ENCODE measurements at places on chromosomes 4 and X. TPM values are rescaled to one million over a fixed set of nuclear protein-coding genes. Genes with fewer than 3 reads are reported as not detected.

DNA sequence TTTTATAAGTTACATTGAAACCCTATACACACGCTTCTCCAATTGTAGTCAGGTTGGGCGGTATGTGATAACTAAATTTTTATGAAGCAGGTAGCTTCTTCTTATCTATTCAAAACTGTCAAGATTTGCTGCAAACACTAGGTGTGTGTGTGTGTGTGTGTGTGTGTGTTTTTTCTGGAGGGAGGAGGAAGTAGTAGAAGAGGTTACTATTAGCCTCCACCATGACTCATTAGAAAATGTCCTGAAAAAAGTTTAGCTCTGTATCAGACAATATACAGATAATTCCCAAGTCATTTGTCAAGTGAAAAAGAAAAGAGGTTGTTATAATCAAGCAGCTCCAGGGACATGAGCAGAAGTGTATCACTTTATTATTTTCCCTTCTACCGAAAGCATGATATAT is 33.9 kb downstream of the PCDH7 start:
- no peak for DNase-seq

DNA sequence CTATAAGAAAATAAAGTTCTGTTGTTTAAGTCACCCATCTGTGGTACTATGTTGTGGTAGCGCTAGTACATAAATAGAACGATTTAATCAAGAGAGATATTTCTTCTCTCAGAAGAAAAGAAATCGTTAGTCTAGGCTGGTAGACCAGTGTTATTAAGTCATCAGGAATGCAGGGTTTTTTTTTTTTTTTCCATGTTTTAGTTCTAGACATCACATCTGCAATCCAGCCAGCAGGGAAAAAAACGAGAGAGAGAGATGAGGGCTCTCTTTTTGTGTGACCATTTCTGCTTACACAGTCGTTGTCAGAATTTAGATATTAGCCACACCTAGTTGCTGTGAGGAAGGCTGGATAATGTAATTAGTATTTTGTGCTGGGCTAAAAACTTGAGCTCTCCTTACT is 417.4 kb downstream of the TMA16 start:
- no peak for DNase-seq

DNA sequence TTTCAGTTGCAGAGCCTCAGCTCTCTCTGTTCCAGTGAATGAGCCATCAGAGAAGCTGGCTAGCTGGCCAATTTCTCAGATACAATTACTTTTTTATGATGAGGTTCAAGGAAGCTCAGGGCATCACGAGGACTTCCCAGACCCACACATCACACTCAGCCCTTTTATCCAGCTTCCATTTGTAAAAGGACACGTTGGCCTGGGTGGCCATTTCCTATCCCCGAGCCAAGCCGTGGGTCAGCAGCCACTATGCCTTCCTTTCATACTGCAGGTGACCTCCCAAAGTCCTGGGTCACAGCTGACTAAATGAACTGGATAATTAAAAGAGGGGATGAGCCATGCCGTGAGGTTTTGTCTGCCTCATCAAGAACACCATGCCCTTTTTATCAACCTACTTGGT is 236.9 kb upstream of the PPARGC1A start:
- DNase-seq: no peak

The UGT2B17 gene
- total RNA-seq: not detected

GRCh38 chr4:123102897-123103471 is 180.6 kb upstream of the NUDT6 start:
- DNase-seq: peak; percentile 38

The NKX3-2 gene
- not detected for total RNA-seq

The C4orf46 gene
- 6.9 TPM for total RNA-seq

The FMR1NB gene
- not detected for total RNA-seq

GRCh38 chr4:2723751-2724150 is 32.4 kb downstream of the TNIP2 start:
- DNase-seq: no peak

- DNase-seq: no peak
Observed at GRCh38 chr4:66091786-66092185, 421.5 kb upstream of the EPHA5 start.

- no peak for DNase-seq
Observed at GRCh38 chr4:22875587-22876257, 183.0 kb downstream of the GBA3 start.

The SPP1 gene
- total RNA-seq: not detected

DNA sequence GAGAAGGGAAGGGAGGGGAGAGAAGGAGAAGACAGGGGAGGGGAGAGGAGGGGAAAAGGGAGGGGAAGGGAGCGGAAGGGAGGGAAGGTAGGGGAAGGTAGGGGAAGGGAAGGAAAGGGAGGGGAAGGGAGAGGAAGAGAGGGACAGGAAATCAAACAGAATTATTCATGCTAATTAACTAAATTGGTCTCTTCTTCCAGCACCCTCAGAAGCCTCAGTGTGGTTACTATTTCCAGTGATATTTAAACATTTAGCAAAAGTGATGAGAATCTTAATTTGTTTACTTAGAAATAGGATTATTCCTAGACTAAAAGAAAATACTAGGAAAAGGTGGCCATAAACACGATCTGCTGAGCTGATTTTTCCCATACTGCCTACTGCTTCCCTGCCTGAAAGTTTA is 193.1 kb upstream of the CPEB2 start:
- DNase-seq: no peak

The DKK2 gene
- total RNA-seq: not detected

GRCh38 chr4:55758570-55758969 is 61.0 kb upstream of the EXOC1L start:
- no peak for DNase-seq

DNA sequence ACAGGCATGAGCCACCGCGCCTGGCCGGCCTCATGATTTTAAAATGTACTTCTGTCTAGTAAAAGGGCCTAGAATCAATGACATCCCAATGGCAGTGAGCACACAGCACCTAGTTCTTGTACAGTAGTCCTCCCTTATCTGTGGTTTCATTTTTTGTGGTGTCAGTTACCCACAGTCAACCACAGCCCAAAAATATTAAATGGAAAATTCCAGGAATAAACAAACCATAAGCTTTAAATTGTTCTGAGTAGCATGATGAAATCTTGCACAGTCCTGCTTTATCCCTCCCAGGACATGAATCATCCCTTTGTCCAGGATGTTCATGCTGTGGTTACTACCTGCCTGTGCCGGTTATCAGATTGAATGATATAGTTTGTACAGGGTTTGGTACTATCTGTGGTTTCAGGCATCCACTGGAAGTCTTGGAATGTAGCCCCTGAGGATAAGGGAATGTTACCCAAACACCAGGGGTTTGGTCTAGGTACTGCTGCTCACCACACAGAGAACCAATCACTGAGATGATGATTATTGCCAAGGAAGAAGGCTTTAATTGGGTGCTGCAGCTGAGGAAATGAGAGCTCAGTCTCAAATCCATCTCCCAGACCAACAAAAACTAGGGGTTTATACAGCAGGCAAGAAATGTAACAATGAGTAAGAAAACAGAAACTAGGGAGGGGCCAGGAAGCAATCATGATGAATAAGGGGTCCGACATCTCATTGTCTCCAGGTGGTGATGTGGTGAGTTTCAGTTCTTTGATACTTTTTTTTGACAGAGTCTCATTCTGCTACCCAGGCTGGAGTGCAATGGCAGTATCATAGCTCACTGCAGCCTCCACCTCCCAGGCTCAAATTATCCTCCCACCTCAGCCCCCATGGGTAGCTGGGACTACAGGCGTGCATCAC is 16.2 kb upstream of the FHL1 start:
- no peak for DNase-seq

The FAM13A gene
- 38.4 TPM for total RNA-seq
